Activated CD4-positive, alpha-beta T cell treated with anti-CD3 and anti-CD28 coated beads for 4 hours (primary cell): ENCODE measurements at places on chromosomes 3 and 15.

DNA sequence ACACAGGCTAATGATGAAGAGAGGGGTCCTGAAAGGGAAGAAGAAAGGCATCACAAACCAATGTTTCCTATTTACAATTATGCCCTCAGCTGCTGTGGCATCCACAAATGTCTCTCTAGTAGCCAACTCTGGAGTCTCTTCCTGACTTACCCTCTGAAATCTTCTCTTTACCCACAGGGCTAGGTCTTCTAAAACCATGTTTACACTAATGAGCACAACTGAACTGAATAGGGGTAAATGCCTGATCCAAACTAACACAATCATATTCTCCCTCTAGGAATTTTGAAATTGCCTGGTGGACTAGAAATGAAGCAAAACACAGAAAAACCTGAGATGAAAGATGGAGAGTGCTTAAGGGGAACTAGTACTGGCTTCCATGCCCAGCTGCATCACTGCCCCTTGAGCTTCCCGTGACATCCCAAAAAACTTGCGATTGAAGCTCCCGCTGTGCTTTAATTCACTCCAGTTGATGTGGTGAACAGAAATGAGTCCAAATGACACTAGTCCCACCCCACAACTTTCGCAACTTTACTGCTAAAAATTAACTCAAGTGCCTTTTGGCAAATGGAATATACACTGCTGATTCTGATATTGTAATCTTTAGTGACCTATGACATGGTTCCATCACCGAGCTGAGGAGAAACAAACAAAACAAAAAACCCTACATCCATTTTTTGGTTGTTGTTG is 32.8 kb downstream of the CFAP20DC start:
- DNase-seq: no peak

GRCh38 chr3:97872525-97873042 is 50.8 kb downstream of the CRYBG3 start:
- no peak for DNase-seq

DNA sequence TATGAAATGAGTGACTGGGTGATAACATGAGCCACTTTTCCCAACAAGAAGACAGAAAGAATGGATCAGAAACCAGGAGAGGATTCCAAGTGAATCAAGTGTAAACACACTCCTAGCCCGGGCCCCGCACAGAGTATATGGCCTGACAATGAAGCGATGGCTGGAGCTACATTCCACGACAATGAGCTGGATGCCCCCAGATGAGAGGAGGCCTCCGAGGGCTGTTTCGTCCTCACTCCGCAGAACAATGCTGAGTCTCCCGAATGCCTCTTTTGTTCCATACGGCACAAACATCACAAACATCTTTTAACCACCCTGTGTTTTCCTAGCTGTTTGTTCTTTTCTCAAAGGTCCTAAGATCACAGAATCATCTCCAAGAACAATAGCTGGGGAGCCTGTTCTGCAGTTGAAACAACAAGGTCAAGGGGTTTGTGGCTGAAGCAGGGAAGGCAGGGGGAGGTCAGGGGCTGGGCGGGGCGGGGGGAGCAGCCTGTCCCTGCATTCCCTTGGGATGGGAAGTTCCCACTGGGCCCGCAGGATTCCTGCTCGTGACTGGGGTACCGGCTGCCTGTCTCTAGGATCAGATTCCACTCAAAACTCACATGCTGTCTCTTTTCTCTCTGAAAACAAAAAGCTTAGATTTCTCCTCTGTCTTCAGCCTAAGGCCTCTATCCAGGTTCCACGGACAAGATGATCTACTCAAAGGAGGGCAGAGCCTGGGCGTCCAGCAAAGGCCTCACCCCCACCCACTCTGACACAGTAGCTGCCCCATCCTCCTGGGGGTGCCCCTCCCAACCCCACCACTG is 151.3 kb downstream of the XXYLT1 start:
- DNase-seq: no peak

GRCh38 chr15:42490291-42490670 is 660 bp downstream of the ZNF106 start:
- no peak for DNase-seq

GRCh38 chr15:99122831-99123712 is 18.2 kb downstream of the SYNM start:
- DNase-seq: no peak

DNA sequence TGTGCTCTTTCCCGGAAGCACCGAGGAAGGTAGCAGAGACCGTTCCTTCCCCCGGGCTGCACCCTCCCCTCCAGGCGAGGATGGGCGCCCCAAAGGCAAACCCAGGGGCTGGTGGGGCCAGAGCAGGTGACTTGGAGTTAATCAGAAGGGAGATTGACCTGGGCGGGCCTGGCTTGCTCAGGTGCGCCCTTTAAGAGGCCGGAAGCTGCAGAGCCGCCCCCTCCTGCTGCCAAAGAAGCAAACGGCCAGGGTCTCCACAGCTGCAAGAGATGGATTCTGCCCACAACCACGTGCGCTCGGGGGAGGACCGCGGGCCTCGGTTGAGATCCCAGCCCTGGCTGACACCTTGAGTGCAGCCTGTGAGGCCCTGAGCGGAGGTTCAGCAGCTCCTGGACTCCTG is 218.2 kb upstream of the NAALADL2 start:
- DNase-seq: no peak

DNA sequence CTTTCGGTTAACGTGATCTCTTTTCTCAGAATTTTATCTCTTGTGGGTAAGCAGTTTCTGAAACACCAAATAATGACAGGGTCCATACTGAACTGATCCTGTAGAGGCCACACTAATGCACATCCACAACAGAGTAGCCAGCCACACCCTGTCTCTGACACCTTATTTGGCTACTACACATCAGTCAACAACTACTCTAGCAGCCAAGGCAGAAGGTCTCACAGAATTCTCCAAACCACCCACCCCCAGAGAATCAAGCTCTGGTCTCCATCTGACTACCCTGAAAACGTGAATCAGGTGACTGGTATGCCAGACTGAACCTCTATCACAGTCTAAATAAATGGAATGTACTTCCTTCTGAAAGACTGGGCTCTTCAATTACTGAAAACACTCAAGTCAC is 38.0 kb downstream of the EDC3 start:
- no peak for DNase-seq

DNA sequence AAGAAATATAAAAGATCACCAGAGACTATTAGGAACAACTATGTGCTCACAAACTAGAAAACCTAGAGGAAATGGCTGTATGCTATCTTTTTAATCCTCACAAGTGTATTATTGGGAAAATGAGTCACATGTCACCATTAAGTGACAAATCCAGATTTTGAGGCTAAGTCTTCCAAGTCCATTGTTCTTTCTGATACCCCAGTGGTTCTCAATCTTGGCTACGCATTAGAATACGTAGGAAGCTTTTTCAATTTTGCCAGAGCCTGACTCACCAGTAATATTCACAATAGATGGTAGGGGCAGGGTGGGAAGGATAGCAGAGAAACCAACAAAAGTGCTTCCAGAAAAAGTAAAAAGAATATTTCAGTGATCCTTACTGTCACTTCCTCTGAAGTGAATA is 117.0 kb downstream of the FILIP1L start:
- DNase-seq: no peak

DNA sequence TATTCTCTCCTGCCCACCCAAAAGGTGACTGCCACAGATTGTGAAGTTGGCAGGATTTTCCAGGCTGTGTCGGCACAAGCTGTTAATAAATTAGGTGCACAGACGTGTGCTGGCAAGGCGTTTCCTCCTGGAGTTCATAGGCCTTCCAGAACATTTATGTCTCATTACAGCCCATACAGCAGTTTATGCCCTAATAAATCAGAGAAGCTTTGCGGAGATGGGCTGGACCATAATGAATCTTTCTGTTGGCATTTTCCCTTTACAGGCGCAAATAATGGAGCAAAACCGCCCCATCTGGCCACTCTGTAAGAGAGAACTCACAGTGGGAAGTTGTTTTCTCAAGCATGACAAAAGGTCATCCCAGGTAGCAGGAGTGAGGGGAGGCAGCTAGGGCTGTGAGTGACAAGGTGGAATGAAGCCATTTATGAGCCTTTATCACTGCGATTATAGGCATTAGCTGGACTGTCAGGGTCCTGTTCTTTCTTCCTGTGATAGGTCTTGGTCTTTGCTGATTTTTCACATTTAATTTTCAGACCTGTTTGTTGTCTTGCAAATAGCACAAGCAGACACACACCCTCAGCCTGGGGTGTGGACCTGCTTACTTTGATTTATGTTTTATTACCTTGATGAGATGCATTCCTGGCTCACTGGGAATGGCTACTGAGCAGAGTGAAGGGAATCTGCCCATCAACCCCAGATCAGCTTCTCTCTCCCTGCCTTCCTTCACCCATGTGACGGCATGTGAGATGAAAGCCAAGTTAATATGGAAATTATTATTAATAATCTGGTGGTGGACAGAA is 257.5 kb downstream of the LRTM1 start:
- no peak for DNase-seq

GRCh38 chr15:51770902-51771301 is 19.5 kb downstream of the TMOD2 start:
- no peak for DNase-seq

DNA sequence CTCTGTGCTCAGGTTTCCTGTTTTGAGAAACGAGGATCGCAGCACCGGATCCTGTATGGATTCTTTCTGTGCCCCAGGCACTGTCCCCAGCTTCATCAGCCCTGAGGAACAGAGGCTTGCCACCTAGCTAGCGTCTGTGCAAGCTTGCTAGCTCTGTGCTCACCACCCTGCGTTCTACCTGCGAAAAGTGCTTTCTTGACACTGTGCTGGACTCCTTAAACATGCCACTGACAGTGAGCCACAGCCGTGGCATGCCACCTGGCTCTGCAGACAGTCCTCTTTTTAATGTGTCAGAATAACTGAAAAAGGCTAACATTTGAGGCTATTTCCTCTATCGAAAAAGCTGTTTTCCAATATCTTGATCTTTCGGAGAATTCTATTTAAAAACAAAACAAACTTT is 1.4 kb downstream of the PGPEP1L start:
- no peak for DNase-seq

DNA sequence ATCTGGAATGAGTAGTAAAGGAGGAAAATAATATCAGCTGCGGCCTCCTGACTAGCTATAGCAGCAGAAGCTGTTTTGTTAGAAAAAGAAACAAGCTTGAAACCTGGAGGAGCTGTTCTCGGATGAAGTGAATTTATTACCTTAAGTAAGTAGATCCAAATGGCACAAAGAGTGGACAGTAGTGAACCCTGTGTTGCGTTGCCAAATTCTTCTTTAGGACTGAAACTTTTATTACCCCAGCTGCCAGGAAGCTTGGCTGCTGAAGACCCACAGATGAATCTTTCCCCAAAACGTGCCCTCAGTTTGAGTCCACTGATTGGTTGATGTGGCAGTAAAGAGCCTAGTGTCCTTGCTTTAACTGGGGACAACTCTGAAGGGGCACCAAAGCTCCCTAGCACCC is 366.8 kb upstream of the GBE1 start:
- DNase-seq: no peak

- no peak for DNase-seq
Observed at GRCh38 chr3:86790884-86791549, 199.9 kb downstream of the VGLL3 start.

DNA sequence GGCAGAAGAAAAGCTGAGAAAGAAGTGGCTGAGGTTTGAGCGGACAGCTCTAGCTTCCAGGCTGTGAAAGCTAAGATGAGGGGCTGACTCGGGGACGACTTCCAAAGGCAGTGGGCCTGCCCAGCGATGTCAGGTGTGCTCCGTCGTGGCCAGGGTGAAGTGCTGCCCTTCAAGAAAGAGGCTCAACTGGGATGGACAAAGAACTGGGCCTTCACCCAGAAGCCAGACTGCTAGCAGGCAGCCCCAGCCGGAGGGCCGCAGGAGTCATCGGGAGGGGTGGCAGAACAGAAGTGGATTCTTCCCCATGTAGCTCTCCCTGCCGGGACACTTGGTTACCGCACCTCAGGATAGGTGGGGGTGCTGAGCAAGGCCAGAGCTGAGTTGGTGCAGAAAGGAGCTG is 13.1 kb upstream of the SEC13 start:
- DNase-seq: no peak

DNA sequence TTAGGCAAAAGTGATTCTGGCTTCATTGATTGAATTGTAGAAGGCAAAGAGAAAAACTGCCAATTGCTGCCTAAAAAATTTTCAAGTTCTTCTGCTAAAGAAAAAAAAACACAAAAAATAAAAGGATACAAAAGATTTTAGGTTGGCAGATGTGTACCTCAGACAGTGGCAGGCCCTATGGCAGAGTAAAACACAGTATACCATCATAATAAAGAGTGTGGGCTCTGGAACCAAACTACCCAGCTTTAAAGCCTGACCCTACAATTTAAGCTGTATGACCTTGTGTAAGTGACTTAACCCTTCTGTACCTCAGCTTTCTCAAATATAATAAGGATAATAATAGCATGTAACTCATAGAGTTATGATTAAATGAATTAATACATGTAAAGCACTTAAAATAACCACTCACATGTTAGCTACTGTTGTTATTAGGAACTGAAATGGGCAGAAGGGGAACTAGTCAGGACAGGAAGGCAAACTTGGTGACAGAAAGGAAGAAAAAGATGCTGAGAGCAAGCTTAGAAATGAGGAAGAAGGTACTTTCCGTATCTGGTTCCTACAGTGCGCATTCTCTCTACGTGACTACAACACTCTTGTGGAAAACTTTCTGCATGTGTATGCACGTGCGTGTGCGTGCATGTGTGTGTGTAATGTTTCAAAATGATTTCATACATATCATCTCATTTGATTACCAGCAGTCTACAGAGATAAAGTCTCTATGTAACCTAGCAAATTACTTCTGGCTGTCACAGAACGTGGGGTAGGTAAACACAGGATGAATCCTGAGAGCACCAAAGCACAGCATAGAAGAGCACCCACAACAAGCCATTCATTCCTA is 13.6 kb upstream of the GATM start:
- no peak for DNase-seq

GRCh38 chr15:77030928-77031375 is 36.0 kb downstream of the PSTPIP1 start:
- no peak for DNase-seq

GRCh38 chr3:142962520-142963233 is 797 bp downstream of the PAQR9 start:
- DNase-seq: no peak

GRCh38 chr3:104750581-104750980 is 616.1 kb upstream of the ALCAM start:
- DNase-seq: no peak

DNA sequence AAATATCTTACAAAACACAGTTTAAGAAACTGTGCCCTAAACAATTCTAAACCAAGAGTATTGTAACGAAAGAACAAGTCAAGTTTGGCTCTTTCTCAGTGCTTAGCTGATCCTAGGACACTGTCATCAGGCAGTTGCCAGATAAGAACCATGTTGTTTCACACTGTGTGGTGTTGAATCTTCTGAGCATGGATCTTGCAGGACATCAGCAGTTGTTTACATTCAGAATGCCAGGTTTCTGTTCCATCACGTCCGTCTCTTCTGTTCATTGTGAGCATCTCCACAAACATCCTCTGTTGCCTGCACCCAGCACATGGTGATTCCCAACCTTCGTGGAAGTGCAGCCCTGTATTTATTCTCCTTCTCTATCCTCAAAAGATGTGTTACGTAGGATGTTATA is 67.9 kb downstream of the DCUN1D1 start:
- no peak for DNase-seq

DNA sequence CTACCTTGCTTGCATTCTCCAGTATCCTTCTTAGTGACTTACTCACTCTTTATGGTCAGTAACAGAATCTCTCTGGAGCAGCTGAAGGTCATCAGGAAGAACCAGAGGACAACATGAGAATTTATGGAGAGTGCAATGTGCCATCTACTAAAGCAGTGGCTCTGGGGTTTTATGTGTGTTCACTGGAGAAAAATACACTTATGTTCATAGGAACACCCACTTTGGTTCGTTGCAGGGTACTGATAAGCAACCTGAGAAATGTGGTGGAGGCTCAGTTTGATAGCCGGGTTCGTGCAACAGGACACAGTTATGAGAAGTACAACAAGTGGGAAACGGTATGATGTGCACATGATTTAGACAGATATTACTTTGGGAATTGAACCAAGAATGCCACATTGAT is 12.8 kb downstream of the CPB1 start:
- DNase-seq: no peak
